ENCODE measurements at places on chromosomes 1 and 21. TPM values are rescaled to one million over a fixed set of nuclear protein-coding genes. Genes with fewer than 3 reads are reported as not detected.

DNA sequence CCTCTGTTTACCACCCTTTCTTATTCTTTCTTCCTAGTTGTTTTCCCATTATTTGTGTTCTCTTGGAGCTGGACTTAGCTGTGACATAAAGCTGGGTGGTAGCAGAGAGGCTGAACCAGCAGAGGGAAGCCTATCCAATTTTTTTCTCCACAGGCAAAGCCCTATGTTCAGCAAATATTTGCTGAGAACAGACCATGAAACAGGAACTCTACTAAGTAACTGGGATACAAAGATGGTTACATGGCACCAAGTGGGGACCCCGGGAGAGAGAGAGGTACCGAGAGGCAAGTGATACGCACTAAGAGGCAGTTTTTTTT is 6.6 kb downstream of the CFAP141 start:
- peak; percentile 36 for DNase-seq
- no peak overlapping the region for H3K27ac ChIP-seq
- H3K4me3 ChIP-seq, result no peak overlapping the region
- H3K27me3 ChIP-seq, result peaks cover 2% of the 10 kb centered on the region
- H3K36me3 ChIP-seq, result no peaks in the 10 kb centered on the region

GRCh38 chr1:198922638-198923430 is 284.0 kb downstream of the PTPRC start:
- H3K4me1 ChIP-seq, result peaks cover 41% of the 10 kb centered on the region
- H3K27me3 ChIP-seq, result no peaks in the 10 kb centered on the region
- no peak for DNase-seq
- no peak overlapping the region for H3K4me3 ChIP-seq
- no peak overlapping the region for H3K27ac ChIP-seq

DNA sequence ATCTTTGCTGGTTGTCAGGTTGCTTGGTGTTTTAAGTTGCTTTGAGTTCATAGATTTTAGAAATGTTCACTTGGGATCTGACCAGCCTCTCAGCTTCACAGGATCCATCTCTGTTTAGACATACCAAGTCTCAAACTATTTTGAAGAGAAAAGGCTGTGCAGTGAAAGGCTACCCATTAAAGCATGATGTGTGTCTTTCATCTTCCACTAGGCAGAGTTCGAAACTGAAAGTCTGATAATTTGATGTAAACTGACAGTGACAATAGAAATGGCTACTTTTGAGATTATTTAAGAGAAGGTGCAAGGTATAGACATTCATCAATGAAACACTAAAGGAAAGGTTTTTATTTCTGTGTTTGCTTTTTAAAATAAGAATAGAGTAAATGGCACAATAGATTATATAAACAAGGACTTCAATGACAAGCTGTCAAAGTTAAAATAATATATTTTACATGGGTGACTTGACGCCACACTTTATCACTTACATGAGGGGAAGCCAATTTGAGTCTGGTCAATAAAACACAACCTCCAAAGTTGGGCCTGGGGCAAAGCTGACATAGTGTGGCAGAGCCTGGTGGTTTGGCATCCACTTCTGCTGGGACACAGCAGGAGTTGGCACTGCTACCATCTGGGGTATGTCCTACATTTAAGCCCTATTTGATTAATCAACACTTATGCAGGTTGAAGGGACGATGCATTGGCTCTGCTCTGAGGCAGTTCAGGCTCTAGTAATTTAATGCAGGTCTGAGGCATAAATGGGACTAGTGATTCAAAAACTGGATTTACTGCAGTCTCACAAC is 197.7 kb downstream of the CRB1 start:
- no peaks in the 10 kb centered on the region for H3K36me3 ChIP-seq
- no peak overlapping the region for H3K27ac ChIP-seq
- no peak for DNase-seq
- no peaks in the 10 kb centered on the region for H3K27me3 ChIP-seq
- H3K4me1 ChIP-seq, result peaks cover 20% of the 10 kb centered on the region

Gene HSD17B7
- 5.3 TPM for total RNA-seq

GRCh38 chr21:33774551-33774950 is 132.2 kb downstream of the ITSN1 start:
- no peak overlapping the region for H3K4me3 ChIP-seq
- H3K36me3 ChIP-seq, result peaks cover 47% of the 10 kb centered on the region
- H3K4me1 ChIP-seq, result peaks cover 11% of the 10 kb centered on the region
- H3K27me3 ChIP-seq, result no peaks in the 10 kb centered on the region

Gene SPATA46
- total RNA-seq, result not detected

GRCh38 chr1:101002551-101002950 is 23.0 kb downstream of the DPH5 start:
- H3K36me3 ChIP-seq, result peaks cover 30% of the 10 kb centered on the region
- peaks cover 25% of the 10 kb centered on the region for H3K4me1 ChIP-seq
- no peak overlapping the region for H3K4me3 ChIP-seq
- no peaks in the 10 kb centered on the region for H3K27me3 ChIP-seq
- H3K27ac ChIP-seq, result peak overlapping the region; percentile 61
- DNase-seq, result peak; percentile 59

All from HFFc6 (cell line).